ENCODE measurements at places on chromosomes 12 and 14. TPM values are rescaled to one million over a fixed set of nuclear protein-coding genes. Genes with fewer than 3 reads are reported as not detected.

DNA sequence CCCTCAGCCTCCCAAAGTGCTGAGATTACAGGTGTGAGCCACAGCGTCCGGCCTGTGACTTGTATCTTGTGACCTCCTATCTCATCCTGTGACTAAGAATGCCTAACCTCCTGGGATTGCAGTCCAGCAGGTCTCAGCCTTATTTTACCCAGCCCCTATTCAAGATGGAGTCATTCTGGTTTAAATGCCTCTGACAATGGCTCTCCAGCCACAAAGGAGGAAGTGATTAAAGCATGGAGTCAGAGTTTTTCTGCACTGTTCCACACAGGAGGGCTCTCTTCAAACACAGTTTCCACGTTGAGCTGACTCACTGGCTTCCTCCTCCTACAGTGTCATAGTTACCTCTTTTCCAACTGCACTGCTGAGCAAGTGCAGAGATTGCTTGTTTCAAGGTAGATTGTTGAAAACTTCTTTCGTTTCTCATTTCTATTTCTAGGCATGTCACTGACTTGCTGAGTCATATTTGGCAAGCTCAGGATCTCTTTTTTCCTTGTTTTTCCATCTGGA, 383.8 kb downstream of the PCNX1 start:
- no peak for DNase-seq

DNA sequence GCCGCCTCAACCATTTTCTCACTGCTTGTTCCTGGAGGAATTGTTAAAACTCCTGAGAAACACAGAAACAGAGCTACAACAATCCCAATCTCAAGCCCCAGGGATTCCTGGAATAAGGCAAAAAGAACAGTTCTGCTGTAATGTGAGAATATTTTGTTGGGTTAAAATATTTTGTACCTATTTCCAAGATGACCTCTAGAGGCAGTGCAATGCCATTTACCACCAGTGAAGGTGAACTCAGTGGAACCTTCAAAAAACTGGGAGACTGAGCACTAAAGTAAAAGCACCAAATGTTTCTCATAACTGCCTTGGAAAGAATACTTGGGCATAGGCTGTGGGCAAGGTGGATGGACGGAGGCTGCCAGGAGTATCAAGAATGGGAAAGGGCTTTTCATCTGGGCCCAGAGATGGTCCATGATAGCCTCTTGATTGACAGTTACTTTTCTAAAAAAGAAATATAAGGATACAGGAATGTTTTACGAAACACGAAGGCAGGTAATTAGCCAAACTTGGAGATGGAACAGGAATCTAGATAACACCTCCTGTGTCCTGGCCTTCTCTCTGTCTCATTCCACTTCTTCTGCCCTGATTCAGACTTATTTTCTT, 334.0 kb upstream of the FLRT2 start:
- DNase-seq, result no peak

Gene EPS8
- 107 TPM for total RNA-seq

- DNase-seq, result no peak
Measured at GRCh38 chr14:80987235-80988032, 32.0 kb downstream of the TSHR start.

DNA sequence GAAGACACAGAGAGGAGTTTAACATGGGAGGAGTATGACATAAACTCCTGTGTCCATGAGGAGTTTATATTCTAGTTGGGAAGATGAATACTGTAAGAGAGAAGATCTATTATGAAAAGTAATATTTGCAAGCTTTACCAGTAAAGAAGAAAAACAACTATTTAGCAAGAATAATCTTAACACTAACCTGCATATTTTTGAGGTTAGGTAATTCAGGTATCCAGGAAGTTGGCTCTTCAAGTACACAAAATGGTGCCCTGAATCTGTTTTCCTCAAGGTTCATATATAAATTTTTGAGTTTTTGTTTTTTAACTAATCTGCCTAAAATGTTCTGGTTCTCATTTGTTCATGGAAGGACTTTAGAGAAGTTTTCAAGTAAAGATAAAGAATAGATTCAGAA, 33.9 kb upstream of the KCNMB4 start:
- no peak for DNase-seq

GRCh38 chr14:102601378-102601925, 9.0 kb downstream of the RCOR1 start:
- DNase-seq, result no peak

- no peak for DNase-seq
Measured at GRCh38 chr14:92049781-92050180, 9.9 kb upstream of the TRIP11 start.

GRCh38 chr14:54662491-54663133, 95.7 kb downstream of the SAMD4A start:
- no peak for DNase-seq

DNA sequence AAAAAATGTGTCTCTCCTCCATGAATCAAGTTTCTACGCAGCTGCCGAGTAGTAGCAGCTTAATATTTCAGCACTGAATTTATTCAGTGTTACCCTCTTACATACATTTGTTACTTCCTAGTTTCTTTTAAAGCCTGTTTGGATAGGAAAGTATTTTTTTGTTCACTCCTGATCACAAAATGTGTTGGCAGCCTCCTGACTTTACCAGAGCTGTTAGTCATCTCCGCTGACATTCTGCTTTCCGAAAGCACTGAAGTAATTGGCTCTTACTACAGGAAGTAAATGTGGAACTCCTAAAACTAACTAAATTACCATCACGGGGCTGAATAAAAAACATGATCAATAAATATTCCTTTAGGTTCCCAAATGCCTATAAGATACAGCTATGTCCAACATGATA, 225.5 kb downstream of the EPS8 start:
- DNase-seq, result no peak

- DNase-seq, result no peak
Measured at GRCh38 chr12:27285403-27285802, 41.3 kb downstream of the STK38L start.

- no peak for DNase-seq
Measured at GRCh38 chr12:53093777-53094393, 3.6 kb upstream of the IGFBP6 start.

Gene OR4N5
- total RNA-seq, result not detected

DNA sequence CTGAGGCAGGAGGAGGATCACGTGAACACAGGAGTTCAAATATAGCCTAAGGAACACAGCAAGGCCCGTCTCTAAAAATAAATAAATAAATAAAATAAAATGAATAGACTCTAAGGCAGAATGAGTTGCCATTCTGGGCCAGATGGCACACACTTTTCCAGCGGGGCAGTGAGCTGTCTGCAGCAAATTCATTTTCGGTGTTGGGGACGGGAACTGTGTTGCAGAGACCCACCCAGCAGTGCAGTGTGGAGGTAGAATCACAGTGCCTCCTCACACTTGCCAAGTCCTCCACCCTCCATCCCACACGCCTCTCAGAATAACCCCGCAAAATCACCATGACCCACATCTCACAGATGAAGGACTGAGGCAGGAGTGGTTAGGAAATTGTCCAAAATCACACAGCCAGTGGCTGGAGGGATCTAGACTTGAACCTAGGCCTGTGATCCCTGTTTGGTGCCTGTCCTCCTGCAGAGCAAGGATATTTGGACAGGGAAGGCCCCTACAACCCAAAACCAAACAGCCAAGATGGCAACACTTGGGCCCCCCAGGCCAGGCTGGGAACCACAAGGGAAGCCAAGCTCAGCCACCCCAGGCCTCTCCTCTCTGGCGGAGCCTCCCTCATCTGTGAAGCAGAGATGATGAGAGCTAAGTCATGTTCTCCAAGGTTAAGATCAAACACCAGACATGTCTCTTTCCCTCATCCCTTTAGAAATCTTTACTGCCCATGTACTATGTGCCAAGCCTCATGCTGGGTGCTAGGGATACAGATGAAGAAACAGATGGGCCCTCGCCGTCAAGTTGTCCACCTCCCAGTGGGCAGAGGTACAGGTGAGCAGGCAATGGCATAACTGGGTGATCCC, 152.7 kb downstream of the DPF3 start:
- no peak for DNase-seq

Gene PRH2
- total RNA-seq, result not detected

DNA sequence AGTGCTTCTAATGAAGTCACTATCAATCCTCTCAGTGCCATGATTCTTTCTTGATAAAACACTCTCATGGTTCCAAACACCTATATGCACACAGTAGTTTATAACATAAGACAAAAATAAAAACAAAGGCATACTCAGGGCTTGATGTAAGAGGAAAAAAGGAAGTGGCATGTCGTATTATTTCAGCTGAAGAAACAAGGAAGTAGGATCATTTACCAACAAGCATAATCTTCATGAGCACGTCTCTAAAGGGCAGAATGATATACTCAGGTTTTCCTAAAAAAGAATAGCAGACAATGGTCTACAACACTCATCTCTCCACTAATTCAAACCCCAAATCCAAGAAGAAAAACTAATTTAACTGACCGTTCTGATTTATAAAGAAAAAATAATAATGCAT, 33.9 kb downstream of the NUMB start:
- DNase-seq, result no peak

DNA sequence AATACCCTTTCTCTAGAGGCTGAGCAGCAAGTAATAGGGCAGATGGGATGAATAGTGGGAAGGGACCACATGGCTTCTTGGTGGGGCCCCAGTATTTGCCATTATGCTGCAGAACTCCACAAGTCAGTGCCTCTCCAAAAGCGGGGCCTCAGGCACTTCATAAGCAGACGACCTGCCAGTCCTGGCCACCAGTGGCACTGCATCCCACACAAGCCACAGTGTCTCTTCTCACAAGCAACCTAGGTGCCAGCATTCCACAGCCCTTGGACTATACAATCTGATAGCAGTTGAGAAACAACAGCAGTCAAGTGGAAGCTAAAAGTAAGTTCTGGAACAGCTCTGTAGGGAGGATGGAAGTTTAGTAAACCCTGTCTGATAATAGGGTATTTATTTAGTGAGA, 4.2 kb upstream of the SLC8A3 start:
- no peak for DNase-seq

DNA sequence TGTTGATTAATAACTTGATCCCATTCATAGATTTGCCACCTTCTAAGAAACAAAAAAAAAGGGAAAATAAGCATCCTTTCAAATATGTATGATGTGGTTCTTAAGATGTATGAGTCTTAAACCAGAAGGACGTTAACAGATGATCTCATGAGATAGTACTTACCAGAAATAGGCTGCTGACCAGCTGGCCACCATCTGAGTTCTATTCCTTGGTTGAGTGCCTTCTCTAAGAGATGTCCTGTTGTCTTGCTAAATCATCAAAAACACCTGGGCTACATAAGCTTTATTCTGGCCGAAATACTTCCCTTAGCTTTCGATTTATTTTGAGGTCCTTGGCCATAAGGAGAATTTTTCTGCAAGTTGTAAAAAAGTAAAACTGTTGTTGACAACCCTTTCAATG, 55.6 kb downstream of the GPR65 start:
- DNase-seq, result no peak

DNA sequence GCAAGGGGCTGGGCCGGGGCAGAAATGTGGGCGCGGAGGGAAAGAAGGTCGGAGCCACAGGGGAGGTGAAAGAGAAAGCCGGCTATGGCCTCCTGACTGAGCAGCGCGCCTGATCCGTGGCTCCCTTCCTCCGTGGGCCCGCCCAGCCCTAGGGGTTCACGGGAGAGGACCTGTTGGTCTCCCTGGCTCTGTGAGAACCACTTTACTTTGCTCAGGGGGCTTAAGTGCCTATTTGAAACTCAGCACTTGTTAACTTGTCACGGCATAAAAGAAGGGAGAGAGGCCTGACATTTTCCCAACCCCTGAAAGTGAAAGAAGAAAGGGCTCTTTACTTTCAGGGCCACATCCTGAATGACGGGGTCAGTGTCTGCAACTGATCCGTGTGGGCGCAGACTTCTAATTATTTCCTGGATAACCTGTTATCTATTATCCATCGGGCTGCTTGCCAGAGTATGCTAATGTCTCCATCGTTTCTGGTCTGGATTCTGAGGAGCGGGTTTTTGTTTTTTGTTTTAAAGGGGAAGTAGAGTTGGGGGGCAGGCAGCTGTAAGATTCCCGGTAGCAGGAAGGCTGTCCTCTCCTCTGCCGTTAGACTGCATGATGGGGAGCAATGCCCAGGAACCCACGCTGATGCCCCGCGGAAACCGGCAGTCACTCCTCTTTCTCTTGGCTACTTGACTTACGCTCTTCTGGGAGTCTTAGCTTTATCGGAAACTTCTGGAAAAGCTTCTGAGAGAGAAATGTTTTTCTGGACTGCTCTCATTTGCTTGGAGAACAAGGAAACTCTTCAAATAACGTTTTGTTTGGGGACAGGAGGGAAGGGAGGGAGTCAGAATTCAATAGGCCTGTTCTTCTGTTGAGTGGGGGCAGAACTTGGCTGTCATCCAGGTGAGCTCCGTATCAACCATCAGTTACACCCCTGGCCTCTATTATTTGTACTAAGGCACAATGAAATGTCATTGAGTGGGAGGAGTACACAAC, 127.7 kb upstream of the MAX start:
- DNase-seq, result no peak

Gene NFATC4
- 75.1 TPM for total RNA-seq

DNA sequence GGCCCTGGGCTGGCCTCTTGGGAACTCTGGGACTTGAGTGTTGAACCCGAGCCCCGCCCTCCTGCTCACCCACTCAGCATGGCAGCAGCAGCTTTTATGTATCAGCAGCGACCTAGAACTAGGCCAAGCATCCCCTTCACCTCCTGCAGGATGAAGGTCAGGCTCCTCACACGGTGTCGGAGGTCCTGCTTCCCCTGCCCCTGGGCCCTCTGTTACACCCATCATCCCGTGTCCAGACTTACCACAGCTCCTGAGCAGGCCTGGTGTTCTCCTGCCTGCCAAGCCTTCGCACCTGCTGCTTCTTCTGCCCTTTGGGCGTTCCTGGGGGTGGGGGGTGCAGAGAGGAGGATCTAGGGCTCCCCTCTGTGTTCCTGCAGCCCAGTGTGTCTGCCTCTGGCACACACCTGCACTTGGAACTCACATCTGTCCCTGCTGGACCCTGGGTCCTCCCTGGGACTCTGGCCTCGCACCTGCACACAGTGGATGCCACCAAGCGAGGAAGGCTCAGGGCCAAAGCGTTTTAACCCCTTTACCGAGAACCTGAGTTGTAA, 80.3 kb downstream of the PAPOLA start:
- DNase-seq, result peak; percentile 43

DNA sequence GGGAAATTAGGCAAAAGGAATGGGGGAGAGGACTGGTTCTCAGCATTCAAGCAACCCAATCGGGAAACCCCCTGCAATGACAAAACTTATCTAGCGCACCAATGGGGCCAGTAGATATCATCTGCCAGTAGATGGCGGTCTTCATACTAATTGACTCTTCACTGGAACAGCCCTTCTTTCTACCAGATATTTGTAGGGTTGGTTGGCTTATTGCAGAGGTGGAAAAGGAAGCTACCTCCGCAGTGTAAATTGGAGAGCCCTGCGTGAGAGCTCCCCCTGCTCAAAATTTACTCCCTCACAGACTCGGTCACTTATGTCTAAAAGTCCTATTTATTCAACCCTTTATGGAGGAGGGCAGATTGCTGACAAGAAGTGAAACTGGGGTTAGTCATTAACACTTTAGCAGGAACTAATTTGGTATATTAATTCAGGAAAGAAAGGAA, 166.1 kb upstream of the CCND2 start:
- no peak for DNase-seq

GRCh38 chr14:100098171-100098570, 32.9 kb downstream of the EVL start:
- no peak for DNase-seq

GRCh38 chr14:100616854-100617409, 29.7 kb upstream of the BEGAIN start:
- peak; percentile 30 for DNase-seq

GRCh38 chr14:47438650-47439140, 236.7 kb downstream of the MDGA2 start:
- DNase-seq, result no peak
